Brain microvascular endothelial cell (primary cell): ENCODE measurements at places on chromosomes 1 and 21.

GRCh38 chr1:193185211-193185610 is 1.2 kb downstream of the B3GALT2 start:
- no peak for DNase-seq

GRCh38 chr1:199265319-199265718 is 626.5 kb downstream of the PTPRC start:
- no peak for DNase-seq

DNA sequence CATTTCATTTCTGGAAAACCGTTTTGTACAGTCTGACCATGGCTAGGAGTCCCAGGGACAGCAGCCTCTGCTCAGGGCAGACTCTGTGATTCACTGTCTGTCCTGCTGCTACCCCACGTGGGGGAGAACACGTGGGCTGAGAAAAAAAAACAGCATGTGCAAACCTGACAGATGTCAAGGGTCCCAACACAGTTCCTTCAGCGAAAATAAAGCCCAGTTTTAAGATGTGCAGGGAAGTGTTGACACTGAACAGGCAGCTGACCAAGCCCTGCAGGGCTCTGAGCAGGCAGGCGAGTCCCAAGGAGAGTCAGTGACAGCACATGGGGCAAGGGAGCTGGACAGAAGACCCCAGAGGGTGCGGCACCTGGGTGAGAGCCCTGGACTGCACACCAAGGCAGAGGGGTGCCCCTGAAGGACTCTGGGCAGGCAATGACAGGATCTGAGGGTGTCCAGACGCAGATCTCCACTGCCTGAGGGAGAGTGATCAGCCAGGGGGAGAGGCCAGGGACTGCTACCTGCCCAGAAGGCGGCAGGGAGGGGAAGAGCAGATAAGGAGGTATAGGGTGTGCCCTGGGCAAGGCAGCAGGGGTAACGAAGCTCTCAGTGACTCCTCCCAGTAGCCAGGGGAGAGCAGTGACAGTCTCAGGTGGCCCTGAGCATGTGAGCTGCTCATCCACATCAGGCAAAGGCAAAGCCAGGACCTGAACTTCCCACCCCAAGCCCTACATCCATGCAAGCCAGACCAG is 5.1 kb upstream of the SPATC1L start:
- peak; percentile 73 for DNase-seq

GRCh38 chr1:234821840-234822239 is 211.9 kb upstream of the IRF2BP2 start:
- no peak for DNase-seq

DNA sequence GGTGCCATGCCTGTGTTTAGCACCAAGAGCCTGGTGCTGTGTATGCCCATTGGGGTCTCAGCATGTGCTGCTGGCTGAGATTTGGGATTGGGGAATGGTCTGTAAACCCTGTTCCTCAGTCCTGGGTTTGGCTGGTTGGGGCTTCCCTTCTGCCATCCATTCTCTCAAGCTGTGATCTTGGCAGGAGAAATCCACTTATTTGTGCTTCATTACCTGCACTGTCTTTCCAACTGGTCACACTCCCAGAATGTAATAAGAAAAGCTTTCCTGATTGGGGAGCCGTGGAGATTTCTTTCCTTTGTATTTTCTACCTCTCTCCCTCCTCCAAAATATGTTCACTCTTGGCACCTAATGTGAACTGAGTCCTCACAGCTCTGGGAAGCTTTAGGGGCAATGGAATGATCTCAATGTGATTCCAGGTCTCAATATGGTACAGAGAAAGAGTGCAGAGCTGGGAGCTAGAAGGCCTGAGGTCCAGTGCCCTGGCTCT is 23.0 kb upstream of the KCNA10 start:
- no peak for DNase-seq

DNA sequence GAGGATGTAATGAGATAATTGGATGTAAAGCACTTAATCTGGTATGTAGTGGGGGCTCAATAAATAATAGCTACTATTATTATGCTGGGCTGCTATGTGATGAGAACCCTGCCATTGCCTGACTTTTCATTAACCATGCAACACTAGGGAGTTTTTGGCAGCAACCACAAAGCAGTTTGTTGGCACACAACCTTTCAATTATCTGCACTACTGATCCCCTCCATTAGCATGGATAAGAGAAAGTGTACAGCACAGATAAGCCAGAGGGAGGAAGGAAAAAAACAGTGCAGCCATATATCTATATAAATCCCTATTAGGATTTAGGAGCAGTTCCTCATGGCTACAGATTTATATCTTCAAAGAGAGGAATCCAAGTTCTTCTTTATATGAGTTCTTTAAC is 498.5 kb downstream of the NUF2 start:
- DNase-seq: no peak

- no peak for DNase-seq
Measured at GRCh38 chr1:184422490-184423233, 35.8 kb downstream of the C1orf21 start.
